ENCODE measurements at places on chromosomes 1 and 21. TPM values are rescaled to one million over a fixed set of nuclear protein-coding genes. Genes with fewer than 3 reads are reported as not detected.

Gene GBP6
- 0.06 TPM for polyA plus RNA-seq

GRCh38 chr1:70440642-70441391 lies 29.7 kb downstream of the CTH start:
- no peak for DNase-seq

DNA sequence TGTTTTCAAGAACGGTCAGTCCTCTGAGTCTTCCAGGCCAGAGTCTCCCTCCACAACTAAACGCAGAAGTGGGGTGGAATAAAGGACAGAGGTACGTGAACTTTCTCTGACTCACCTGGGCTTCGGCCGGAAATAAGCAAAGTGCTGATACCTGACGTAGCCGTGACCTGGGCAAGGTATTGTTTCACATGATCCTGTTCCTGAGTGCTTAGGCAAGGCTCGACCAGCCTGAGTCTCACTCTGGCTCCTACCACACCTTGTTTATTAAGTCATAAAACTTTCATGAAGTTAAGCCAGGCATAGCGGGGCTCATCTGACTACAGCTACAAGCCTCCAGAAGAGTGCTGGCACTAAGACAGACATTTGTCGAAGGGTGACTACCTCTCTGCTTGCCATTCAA lies 327.5 kb downstream of the SETD4 start:
- no peak for DNase-seq

DNA sequence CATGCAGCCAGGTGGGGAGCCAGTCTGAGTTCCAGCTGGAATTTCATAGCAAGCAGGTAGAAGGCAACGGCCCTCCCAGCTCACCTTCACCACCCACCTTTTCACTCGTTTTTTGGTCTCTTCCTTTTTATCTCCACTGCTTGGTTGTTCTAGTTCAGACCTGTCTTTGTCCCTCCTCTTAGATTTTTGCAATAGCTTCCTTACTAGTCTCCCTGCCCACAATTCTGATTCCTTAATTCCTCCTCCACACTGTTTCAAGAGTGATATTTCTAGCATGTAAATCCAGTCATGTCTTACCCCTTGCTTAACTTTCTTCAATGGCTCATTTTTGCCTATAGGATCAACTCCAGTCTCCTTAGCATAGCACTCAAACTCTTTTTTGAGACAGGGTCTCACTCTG lies 119.6 kb downstream of the TMEM53 start:
- DNase-seq: no peak

Gene S100A10
- polyA plus RNA-seq: 241 TPM

DNA sequence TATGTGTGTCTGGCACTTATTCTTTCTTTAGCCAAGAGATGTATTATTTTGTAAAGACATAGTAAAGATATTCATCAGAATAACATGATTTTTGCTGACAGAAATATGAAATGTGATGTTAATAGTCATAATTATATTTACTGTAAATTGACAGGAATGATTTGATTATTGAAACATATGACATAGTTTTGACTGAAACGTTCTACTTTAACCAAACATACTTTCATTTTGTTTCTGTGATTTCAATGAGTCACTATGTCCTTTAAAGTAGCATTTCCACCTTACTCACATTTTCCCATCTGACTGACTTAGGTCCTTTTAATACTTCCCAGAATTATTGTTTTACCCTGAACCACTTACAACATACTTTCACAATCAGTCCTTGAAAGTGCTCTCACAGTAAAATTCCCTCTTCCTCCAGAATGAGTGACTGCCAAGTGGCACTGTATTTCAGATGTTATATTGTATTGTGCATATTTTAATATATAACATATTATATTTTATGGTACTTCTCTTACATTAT lies 437.9 kb downstream of the NCAM2 start:
- no peak for DNase-seq

DNA sequence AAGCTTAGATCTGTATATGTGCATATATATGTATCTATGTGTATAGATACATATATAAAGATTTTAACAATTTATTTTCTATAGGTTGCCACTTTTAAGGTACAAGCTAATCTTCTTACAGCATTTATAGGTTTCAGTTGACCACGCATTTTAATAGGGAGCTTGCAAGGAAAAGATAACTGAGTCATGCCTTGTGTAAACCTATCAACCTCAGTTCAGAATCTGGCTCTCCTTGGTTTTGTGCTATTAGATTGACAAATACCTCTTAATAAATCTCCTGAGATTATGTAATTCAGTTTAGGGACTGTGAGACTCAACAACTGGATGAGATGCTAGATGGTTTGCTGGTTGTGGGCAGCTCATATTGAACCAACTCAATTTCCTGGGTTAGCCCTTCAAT lies 114.7 kb upstream of the SERBP1 start:
- DNase-seq: no peak

- no peak for DNase-seq
Measured at GRCh38 chr1:6360517-6361070, 33.0 kb downstream of the ACOT7 start.

GRCh38 chr1:70573317-70573843 lies 162.3 kb downstream of the CTH start:
- DNase-seq: no peak
